ENCODE measurements at places on chromosomes 2 and 18.

- no peak for DNase-seq
Measured at GRCh38 chr2:149575752-149576151, 11.8 kb downstream of the MMADHC start.

- DNase-seq, result peak; percentile 22
Measured at GRCh38 chr18:78875016-78875777, 104.4 kb upstream of the SALL3 start.

DNA sequence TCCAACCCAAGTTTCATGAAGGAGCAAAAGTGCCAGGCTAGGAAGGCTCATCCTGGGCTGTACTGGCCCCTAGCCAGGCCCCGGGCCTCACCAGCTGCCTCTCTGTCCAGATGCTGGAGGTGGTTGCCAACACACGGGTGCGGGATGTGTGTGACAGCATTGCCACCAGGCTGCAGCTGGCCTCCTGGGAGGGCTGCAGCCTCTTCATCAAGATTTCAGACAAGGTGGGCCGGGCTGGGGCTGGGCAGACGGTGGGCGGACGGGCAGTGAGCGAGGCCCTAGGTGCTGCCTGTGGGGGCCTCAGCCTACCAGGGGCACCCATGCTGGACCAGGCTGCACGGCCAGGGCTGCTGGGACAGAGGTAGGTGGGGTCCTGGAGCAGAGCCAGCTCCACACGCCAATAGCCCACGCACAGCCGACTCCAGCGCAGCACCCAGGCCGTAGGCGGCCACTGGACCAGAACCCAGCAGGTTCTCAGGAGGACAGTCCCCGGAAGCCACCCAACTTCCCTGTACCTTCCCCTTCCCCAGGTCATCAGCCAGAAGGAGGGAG, 11.8 kb upstream of the GPR17 start:
- DNase-seq, result no peak

DNA sequence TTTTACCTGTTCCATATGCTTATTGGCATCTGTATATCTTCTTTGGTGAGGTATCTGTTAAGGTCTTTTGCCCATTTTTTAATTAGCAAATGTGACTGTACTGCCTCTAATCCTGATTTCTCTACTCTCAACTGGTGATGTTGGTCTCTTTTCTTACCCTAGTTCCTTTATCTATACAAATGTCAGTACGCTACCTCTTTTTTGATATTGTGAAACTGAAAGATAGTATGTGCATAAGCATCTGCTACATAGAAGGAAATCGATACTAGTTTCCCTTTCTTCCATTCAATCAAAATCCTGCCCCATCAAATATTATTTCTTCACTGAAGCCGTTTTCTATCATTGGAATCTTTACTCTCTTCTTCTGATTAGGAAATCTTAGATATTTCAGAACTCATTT, 194.9 kb upstream of the SPOPL start:
- DNase-seq, result no peak

- DNase-seq, result no peak
Measured at GRCh38 chr2:120511947-120512710, 166.2 kb downstream of the INHBB start.

GRCh38 chr2:184555352-184555751, 43.0 kb upstream of the ZNF804A start:
- no peak for DNase-seq

GRCh38 chr2:99694331-99694730, 204.5 kb upstream of the REV1 start:
- no peak for DNase-seq

- DNase-seq, result no peak
Measured at GRCh38 chr2:223835701-223836532, 1.5 kb downstream of the AP1S3 start.

GRCh38 chr2:220590476-220590875, 963.0 kb downstream of the SLC4A3 start:
- no peak for DNase-seq

All from stimulated activated CD4-positive, alpha-beta T cell treated with anti-CD3 and anti-CD28 coated beads, Interleukin-12 subunit alpha, Interleukin-12 subunit beta, amount 100 ng/mL, for 48 hours (primary cell).